ENCODE measurements at places on chromosomes 11 and 22. TPM values are rescaled to one million over a fixed set of nuclear protein-coding genes. Genes with fewer than 3 reads are reported as not detected.

DNA sequence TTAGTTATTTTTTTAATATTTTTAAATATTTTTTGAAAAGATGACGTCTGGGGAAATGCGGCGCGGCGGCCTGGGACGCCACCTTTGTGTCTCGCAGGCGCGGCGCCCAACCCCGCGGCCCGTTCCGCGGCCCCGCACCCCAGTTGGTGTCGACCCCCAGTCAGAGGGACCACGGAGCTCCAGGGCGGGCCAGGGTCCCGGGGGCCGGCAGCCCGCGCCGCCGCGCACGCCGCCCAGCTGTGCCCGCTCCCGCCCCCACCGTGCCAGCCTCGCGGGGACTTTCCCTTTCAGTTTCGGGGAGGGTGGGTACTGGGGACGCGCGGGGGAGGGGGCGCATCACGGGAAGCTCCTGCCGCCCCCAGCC lies 1.6 kb downstream of the CCND1 start:
- peak; percentile 44 for DNase-seq

DNA sequence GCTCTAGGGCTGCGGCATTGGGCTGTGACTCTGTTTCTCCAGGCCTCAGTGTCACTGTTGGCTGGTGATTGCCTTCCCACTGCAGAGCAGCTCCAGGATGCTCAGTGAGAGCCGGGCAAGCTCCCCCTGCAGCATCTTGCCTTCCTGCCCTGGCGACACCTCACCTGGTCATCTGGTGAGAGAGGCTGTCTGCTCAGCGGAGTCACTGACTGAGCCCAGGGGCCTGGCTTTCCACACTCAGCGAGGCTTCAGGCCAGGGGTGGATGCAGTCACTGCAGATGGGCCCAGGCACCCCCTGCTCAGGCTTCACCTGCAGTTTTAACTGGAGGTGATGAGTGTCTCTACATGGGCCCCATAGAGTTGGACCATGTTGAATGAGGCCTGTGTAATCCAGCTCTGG lies 136.8 kb downstream of the CACNA1I start:
- no peak for DNase-seq

GRCh38 chr11:47917599-47918369 lies 62.6 kb upstream of the PTPRJ start:
- peak; percentile 97 for DNase-seq

- peak; percentile 98 for DNase-seq
These were observed 716 bp upstream of the DDB2 start for GRCh38 chr11:47213950-47214565.

DNA sequence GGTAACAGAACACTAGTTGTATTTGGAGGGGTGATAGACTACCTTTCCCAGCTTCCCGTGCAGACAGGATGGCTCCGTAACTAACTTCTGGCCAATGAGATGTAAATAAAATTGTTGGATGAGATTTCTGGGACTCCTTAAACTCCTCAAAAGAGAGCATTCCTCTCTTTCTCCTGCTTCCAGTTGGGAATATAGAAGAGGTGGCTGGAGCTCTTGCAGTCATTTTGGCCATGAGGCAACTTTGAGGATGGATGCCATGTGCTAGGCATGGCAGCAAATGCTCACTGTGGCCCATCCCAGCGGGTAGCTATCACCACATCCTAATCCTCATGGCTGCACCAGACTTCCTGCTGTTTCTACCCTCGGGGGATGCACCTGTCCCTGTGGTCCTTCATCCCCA lies 7.4 kb downstream of the MB start:
- DNase-seq = no peak

GRCh38 chr11:100777736-100778135 lies 90.6 kb downstream of the ARHGAP42 start:
- DNase-seq = no peak

DNA sequence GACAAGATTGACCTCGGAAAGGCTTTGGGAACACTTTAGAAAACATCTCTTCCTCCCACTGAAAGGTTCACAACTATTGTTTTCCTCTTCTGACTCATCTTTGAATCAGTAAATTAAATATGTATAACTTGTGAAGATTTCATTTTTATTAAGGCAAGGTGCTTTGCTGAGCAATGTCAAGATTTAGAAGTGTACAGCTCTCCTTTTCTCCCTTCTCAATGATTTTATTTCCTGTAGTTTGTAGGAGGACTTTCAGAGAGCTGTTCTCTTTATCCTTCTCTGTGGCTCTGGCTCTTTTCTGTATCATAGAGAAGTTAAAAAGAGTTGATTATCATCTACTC lies 594.2 kb downstream of the METTL15 start:
- no peak for DNase-seq

- DNase-seq = no peak
These were observed 94.3 kb upstream of the ARHGAP42 start for GRCh38 chr11:100592619-100593260.

DNA sequence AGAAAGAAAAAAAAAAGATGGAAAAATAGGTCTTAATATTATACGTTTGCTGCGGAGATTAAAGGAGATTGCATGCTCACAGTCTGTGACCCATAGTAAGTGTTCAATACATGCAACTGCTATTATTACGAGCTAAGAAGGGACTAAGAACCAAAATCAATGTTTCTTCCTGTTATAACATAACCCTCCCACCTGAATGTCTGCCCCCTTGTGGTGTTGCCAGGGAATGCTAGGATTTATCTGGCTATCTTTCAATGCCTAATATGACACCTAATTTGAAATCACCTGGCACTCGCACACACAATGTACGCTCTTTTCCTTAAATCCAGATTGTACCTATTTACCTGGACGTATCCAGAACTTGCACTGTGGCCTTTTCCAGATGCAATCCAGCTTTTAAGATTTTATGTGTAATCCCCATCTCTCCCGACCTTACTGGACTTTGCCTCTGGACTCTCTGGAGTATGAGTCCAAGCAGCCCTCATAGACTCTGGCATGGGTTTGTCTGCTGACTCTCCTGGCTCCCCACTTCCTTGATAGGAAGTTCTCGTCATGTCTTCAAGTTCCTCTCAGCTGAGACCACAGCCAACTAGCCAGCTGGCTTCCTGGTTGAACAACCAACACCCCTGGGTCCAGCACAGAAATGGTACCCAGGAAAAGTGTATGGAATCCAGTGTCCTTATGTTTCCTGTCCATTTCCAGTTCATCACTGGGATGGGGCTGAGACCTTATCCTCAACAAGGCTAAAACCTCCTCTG lies 151.5 kb downstream of the CCDC34 start:
- no peak for DNase-seq

- DNase-seq = no peak
These were observed 32.2 kb upstream of the LYVE1 start for GRCh38 chr11:10600570-10601248.

- no peak for DNase-seq
These were observed 8.5 kb downstream of the TRIM6 start for GRCh38 chr11:5604896-5605295.

GRCh38 chr22:21972293-21972779 lies 10.3 kb downstream of the TOP3B start:
- DNase-seq = peak; percentile 39

- DNase-seq = no peak
These were observed 42.3 kb downstream of the CSF2RB start for GRCh38 chr22:36955691-36956090.

DNA sequence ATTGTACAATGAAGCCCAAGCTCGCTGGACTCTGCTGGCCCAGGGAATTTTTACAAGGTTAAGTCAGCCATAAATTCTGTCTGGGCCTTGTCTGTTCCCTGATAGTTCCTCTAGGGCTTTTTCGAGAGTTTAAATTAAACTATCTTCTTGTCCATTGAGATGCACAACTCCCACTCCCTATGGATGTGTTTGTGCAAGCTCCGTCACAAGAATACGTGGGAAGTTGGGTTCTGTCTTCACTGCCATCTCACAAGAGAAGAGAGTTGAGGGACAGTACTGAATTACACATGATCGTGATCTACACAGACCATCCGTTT lies 153.6 kb upstream of the TTC12 start:
- no peak for DNase-seq

GRCh38 chr11:64060263-64060860 lies 24.6 kb downstream of the FLRT1 start:
- DNase-seq = no peak

DNA sequence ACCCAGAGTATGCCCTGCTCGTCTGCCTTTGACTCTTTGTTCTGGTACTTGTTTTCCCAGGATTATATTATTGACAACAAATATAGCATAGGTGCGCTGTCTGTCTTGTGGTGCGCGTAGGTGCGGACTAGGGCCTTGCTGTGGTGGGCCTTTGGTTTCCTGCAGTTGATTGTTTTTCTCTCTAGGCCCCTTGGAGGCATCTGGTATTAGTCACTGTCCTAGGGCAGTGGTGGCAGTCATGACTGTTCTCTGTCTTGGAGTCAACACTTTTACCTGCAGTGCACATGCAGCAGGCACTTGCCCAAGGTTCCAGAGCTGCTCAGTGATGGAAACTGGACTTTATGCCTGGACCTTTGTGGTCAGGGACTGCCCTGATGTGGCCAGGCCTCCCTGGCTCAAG lies 18.6 kb downstream of the PPP6R2 start:
- DNase-seq = no peak

- no peak for DNase-seq
These were observed 41.0 kb downstream of the C11orf71 start for GRCh38 chr11:114359342-114359741.

GRCh38 chr11:104771763-104772162 lies 126.5 kb downstream of the CASP12 start:
- DNase-seq = no peak

DNA sequence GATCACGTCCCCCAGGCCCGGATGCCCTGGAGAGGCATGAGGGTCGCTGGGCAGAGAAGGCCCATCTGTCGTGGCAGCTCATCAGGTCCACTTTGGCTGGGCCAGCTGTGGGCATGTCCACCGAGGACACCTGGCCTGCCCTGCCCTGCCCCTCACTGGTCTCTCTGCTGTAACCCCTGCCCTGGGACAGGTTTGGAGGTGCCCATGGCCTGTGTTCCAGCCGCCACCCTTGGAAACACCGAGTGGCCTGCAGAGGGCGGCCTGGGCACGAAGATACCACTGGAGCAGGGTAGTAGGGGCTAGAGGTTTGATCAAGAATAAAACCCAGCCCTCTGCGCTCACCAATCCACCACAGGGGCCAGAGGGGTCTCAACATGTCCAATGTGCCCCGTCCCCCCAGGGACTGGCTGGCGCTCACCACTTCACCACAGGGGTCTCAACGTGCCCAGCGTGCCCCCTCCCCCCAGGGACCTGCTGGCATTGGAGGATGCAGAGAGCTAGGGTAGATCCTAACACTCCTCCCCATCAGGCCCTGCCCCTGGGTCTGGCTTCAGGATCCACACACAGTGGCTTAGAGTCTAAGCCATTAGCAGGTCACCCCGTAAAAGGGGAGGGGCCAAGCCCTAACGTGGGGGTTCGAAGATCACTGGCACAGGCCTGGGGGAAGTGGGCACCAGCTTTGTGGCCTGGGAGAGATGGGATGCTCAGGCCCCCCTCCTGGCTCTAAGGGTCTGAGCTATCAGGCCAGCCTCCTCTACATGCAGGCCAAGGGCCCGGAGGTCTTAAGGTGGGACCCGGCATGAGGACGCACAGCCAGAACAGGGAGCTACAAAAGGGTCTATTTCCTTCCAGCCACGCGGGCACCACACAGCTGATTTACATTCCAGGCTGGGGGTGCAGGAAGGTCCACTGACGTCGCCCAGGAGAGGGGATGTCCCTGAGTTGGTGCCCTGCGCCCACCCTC lies 1.3 kb upstream of the HDAC10 start:
- DNase-seq = peak; percentile 71

DNA sequence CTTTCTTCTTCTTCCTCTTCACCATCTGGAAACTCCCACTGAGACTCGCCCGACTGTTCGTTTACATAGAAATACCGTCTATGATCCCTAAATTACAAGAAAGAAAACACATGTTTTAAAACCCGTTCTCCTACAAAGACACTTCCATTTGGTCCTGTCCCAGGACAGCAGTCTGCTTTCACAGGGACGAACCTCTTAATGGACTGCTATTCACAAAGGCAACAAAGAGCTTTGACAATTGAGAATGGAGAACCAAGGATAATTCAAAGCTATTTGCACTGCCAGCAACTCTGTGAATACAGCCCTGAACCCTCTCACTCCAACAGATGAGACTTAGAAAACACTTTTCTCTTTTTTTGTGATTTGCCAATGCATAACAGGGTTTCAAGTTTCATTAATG lies 16.3 kb upstream of the AGBL2 start:
- DNase-seq = no peak

DNA sequence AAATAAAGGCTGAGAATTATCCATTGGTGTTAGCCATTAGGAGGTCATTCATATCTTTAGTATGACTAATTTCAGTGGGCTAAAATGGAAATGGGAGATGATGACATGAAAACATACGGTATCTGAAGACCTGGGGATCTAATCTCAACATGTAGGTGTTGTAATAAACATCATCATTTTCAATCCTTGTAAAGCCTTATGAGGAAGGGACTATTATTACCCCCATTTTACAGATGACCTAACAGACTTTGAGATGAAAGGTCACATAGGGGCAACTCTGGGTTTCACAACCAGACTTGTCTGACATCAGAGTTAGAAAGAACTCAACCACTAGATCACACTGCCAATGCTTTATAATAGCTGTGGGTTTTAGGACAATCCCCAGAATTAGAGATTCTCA lies 34.8 kb upstream of the TMEM135 start:
- DNase-seq = no peak

DNA sequence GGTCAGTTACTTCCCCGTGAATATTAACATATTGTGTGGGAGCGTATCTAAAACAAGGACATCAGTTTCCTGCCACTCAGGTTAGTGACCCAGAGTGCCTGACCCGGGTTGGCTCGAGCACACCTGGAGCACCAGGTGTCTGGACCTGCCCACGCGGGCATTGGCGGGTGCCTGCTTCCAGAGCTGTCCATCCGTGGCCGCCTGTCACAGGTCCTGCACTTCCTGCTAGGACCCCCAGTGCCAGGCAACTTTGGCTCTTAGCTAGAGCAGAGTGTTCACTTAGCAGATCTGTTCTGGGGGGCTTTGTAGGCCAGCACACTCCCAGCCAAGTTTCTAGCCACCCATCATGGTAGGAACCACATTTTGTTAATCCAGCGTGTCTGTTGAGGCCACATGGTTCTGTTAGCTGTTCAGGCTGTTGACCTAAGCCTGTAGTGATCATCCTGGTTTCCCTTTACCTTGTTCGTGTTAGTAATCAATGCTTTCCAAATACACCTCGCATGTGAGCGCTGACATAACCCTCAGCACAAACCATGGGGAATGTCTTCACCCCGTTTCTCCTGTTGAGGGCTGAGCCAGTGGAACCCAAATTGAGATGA lies 29.5 kb downstream of the MOV10L1 start:
- DNase-seq = no peak

WT1 gene
- 0.10 TPM for total RNA-seq

CCDC188 gene
- not detected for total RNA-seq

CASP5 gene
- not detected for total RNA-seq

CARD18 gene
- total RNA-seq = not detected

GALNT18 gene
- total RNA-seq = 25.3 TPM

MIOX gene
- 0.35 TPM for total RNA-seq

KCTD14 gene
- total RNA-seq = 12.8 TPM

OR51I1 gene
- not detected for total RNA-seq

LRRC74B gene
- not detected for total RNA-seq

RIMBP3C gene
- 0.49 TPM for total RNA-seq

RAB36 gene
- not detected for total RNA-seq

MAJIN gene
- total RNA-seq = not detected

FAM118A gene
- 17.1 TPM for total RNA-seq

UBQLNL gene
- total RNA-seq = not detected
